ENCODE measurements at places on chromosomes 6 and 20. TPM values are rescaled to one million over a fixed set of nuclear protein-coding genes. Genes with fewer than 3 reads are reported as not detected.

- no peaks in the 10 kb centered on the region for H3K4me1 ChIP-seq
- no peaks in the 10 kb centered on the region for H3K36me3 ChIP-seq
- peaks cover 2% of the 10 kb centered on the region for H3K27me3 ChIP-seq
- no peak for DNase-seq
These were observed 97.7 kb downstream of the RFX6 start for GRCh38 chr6:116974526-116975316.

The STX11 gene
- total RNA-seq, result 4.4 TPM

DNA sequence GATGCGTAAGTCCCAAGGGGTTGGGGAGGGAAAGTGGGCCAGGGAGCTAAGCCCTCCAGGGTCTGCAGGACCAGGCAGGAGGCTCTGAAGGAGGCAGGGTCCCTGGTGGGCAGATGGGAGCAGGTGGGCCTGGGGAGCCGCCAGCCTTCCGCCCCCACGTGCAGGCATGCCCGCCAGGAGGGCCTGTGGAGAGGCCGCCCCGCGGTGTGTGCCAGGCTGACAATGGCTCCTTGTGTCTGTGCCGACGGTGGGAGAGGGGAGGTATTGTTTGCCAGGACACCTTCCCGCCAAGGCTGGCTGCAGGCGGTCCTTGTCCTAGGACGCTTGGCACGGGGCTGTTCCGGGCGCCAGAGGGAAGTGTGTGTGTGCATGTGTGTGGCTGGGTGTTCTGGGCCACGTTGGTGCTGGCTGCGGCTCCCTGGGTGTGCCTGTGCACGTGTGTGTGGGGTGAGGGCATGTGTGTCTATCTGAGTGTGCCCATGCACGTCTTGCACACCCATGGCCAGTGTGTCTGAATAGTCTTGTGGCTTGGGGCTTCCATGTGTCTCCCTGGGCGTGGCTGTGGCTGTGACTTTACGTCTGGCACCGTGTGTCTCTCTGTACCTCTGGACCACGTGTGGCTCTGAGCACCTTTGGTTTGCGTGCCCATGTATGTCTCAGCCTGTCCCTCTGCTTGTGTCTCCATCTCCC, 153.0 kb downstream of the CEBPB start:
- no peaks in the 10 kb centered on the region for H3K36me3 ChIP-seq
- H3K27ac ChIP-seq, result no peak overlapping the region
- H3K4me3 ChIP-seq, result no peak overlapping the region

- no peak overlapping the region for H3K27ac ChIP-seq
- DNase-seq, result peak; percentile 2
- no peak overlapping the region for H3K4me3 ChIP-seq
- peaks cover 14% of the 10 kb centered on the region for H3K36me3 ChIP-seq
- no peaks in the 10 kb centered on the region for H3K4me1 ChIP-seq
- no peaks in the 10 kb centered on the region for H3K27me3 ChIP-seq
These were observed 59.7 kb downstream of the TCP11 start for GRCh38 chr6:35081426-35081851.

DNA sequence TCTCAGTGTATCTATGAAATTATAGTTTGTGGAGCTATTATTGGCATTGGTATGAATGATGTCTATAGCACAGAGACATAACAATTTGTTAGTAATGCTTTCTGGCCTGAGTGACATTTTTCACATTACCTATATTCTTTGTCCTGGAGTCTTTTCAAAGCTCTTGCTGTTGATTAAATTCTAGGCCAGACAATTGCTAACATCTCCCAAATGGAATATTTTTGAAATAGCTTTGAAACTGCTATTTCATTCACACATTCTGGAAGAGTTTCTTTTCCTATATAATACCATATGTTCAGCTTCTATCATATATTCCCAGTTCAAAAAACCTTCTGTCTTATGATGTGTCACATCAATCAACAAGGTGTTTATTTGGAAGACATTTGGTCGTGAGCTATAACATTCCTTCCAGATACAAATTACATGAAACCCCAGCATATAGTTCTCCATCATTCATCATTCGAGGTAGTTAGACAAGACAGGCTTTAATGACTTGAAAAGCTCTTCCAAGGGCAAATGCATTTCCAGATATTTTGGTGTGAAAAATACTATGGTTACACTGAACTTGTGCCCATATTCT, 452.8 kb downstream of the KHDRBS2 start:
- no peaks in the 10 kb centered on the region for H3K4me1 ChIP-seq
- H3K27ac ChIP-seq, result no peak overlapping the region
- H3K27me3 ChIP-seq, result no peaks in the 10 kb centered on the region
- H3K36me3 ChIP-seq, result no peaks in the 10 kb centered on the region
- no peak overlapping the region for H3K4me3 ChIP-seq
- no peak for DNase-seq

GRCh38 chr6:144094731-144095133, 641 bp downstream of the SF3B5 start:
- no peaks in the 10 kb centered on the region for H3K36me3 ChIP-seq
- H3K4me3 ChIP-seq, result peak overlapping the region; percentile 89
- H3K27me3 ChIP-seq, result no peaks in the 10 kb centered on the region
- H3K27ac ChIP-seq, result peak overlapping the region; percentile 70

The LAMA2 gene
- 54.7 TPM for total RNA-seq

The GPLD1 gene
- total RNA-seq, result 2.6 TPM

- H3K27ac ChIP-seq, result no peak overlapping the region
- H3K27me3 ChIP-seq, result no peaks in the 10 kb centered on the region
- no peak overlapping the region for H3K4me3 ChIP-seq
- no peaks in the 10 kb centered on the region for H3K36me3 ChIP-seq
- no peaks in the 10 kb centered on the region for H3K4me1 ChIP-seq
- DNase-seq, result no peak
These were observed 991.9 kb downstream of the EPHA7 start for GRCh38 chr6:92427453-92427852.

The ACOT13 gene
- total RNA-seq, result 2.6 TPM

The WFDC5 gene
- not detected for total RNA-seq
